H1 (cell line): ENCODE measurements at places on chromosomes 1 and 21.
A peak's percentile ranks its signal among the peaks of the same experiment; 100 is the strongest.

DNA sequence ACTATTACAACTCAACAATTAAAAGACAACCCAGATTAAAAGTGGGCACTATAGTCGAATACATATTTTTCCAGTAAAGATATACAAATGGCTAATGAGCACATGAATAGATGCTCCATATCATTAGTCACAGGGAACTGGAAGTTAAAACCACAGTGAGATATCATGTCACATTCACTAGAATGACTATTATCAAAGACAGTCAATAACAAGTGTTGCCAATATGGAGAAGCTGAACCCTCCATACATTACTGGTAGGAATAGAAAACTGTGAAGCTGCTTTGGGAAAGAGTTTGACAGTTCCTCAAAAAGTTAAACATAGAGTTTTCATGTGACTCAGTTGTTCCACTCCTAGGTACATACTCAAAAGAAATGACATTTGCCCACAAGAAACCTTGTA, 30.6 kb upstream of the MRPS6 start:
- DNase-seq = no peak

- DNase-seq = no peak
Observed at GRCh38 chr1:115084902-115085511, 4.3 kb downstream of the TSPAN2 start.

DNA sequence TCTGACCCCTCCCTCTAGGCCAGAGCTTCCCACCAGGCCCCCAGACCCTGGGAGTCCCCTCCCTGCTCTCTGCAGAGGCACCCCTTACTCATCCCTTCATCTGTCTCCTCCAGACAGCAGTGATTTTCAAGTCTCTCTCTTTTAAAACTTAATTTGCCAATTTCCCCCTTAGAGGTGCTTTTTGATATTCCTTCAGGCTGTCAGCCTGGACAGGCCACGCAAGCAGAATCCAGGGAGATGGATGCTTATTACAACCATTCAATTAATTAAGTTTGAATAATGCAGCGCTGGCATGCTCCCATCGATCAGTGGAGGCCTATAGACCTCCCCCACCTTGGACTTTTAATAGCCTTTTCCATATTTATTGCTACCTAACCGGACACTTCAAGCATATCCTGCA, 6.2 kb downstream of the CAMK2N1 start:
- no peak for DNase-seq

- no peak for DNase-seq
Observed at GRCh38 chr1:3539707-3540425, 71.4 kb downstream of the MEGF6 start.

GRCh38 chr1:8603220-8603616, 214.2 kb downstream of the RERE start:
- DNase-seq = no peak

- DNase-seq = no peak
Observed at GRCh38 chr1:183209533-183210158, 23.6 kb downstream of the LAMC2 start.

- DNase-seq = no peak
Observed at GRCh38 chr1:22745669-22746585, 35.3 kb downstream of the EPHB2 start.

GRCh38 chr1:228852024-228852423, 116.7 kb downstream of the RHOU start:
- no peak for DNase-seq

DNA sequence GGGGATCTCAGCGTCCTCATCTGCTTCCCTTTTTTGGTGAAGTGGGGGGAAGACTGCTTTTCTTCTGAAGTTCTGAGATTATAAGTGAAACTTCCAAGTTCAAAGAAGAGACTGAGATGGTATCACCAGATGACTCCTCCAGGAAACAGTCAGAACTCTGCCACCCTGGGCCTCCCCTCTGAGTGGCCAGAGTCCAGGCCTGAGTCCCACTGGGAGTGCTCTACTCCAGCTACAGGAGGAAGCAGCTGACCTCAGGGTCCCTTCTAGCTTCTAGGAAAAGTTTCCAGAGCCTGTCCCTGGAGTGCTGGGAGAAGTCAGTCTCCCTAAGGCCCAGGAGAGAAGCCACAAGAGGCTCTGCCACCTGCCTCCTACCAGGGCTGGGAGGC, 104.7 kb downstream of the CASZ1 start:
- DNase-seq = no peak

DNA sequence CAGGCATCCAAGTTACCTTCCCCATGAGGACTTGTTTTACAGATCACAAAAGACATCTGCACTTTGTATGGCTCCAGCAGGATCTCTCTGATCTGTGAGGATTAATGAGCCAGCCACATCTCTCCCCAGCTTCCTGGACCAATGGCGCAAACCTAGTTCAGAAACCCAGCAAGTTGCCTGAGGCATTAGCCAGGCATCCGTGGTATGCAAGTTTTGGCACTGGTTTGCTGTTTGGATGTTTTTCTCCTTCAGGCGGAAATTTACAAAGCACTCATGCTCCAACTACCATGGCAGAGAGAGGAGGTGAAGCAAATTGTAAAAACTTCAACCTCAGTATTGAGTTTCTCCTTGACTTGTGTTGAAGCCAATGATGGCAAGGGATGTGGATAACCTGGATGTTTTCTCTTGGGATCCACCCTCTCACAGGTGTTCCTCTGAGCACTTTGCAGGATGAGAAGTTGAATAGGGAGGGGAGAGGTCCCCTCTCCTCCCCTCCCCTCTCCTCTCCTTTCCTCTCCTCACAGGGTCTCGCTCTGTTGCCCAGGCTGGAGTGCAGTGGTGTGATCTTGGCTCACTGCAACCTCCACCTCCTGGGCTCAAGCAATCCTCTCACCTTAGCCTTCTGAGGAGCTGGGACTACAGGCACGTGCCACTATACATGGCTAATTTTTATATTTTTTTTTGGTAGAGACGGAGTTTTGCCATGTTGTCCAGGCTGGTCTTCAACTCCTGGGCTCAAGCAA, 25.6 kb upstream of the ENO1 start:
- DNase-seq = no peak

DNA sequence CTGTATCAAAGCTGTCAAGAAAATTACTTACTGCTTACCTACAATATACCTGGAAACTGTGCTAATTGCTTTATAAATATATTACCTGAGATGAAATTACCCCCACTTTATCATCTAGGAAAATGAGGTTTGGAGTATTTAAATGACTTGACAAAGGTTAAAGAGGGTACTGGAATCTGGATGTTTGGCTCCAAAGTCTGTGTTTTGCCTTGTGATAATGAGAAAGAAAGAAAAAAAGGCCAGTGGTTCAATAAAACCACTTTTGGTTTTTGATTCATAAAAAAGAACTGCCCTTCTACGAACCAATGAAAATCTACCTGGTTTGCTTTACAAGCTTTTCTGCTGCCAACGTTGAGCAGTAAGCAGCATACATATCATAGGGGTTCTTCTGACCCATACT, 61.3 kb upstream of the MUTYH start:
- no peak for DNase-seq

GRCh38 chr1:117049857-117050256, 10.3 kb upstream of the TTF2 start:
- DNase-seq = no peak

- DNase-seq = no peak
Observed at GRCh38 chr21:46413365-46413696, 45.4 kb upstream of the DIP2A start.

GRCh38 chr1:53982034-53982762, 35.8 kb downstream of the LDLRAD1 start:
- peak; percentile 76 for DNase-seq

DNA sequence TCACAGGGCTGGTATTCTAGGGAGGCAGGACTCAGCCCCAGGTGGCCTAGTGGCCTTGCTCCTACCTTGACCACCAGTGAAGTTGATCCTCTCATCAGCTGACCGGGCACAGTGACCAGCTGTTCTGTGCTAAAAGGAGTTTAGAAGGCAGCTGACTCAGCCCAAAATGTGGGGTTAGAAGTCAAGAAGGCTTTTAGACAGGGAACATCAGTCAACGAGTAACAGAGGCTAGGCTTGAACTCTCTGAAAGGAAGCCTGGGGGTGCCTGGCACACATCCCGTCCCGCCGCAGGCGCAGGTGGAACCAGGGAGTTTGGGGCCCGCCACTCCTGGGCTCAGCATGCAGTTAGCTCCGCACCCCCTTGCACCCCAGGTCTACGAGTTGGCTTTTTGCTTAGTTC, 114.9 kb upstream of the SLC45A1 start:
- DNase-seq = no peak

DNA sequence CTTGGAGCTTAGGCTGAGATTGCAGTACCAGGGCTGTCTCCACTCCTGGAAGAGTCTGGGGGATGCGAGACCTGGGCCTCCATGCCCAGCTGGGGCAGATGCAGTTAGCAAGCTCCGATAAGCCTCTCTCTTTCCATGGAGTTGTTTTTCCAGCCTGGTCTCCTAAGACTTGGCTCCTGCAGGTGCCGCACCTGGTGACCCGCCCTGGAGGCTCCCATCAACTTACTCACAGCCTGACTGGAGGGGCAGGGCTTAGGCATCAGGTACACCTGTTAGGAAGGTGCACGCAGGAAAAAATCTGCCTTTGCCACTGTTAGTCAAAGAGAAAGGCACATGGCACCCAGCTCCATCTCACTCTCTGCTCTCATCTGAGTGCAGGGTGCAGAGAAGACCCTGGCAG, 198.1 kb upstream of the TMEM51 start:
- no peak for DNase-seq

GRCh38 chr1:222234351-222234750, 313.6 kb downstream of the HHIPL2 start:
- no peak for DNase-seq

DNA sequence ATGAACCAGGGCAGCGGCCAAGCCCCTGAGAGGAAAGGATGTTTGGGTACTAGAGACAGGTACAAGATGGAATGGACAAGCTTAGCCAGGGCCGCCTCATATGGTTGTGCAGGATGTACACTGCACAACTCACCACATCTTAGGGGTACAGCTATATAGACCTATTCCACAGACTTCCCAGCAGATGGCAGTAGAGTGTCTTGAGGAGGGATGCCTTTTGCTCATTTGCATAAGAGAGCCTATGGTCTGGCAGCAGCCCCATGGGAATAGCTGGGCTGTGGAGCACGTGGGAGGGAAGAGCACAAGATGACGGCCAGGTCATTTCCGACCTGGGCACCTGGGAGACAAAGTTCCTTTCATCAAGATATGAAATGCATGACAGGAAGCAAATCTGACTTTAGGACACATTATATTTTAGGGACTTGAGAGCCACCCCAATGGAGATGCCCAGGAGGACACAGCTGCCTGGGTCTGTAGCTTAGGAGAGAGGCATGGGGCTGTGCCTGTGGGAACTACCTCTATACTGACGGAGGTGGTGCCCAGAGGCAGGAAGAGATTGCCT, 215.5 kb downstream of the KCNJ6 start:
- DNase-seq = peak; percentile 33

DNA sequence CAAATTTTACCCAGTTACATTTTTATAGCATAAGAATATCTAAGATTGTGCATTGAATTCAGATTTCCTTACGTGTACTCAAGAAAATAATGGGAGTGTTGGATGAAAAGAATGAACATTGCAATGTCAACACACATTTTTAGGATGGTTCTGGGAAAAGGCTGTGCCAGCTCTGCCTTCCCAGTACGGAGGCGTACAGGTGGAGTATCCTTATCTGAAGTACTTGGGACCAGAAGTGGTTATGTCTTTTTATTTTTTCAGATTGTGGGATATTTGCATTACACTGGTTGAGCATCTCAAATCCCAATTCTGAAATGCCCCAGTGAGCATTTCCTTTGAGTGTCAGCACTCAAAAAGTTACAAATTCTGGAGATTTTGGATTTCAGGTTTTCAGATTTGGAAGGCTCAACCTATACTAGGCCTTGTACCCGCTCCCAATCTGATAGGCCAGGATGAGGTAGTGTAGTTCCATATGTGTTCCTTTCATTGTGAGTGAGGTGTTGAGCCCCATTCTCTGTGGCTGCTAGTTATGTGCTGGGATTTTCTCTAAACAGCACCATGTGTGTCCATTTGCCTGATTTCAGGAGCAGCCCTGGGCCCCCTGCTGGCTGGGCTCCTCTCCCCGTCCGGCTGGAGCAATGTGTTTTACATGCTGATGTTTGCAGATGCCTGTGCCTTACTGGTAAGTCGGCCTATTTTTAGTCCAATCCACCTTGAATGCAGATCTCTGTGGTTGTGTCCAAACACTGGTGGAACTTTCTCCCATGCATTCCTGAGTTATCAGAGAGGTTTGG, 60.8 kb downstream of the SLC37A1 start:
- no peak for DNase-seq

DNA sequence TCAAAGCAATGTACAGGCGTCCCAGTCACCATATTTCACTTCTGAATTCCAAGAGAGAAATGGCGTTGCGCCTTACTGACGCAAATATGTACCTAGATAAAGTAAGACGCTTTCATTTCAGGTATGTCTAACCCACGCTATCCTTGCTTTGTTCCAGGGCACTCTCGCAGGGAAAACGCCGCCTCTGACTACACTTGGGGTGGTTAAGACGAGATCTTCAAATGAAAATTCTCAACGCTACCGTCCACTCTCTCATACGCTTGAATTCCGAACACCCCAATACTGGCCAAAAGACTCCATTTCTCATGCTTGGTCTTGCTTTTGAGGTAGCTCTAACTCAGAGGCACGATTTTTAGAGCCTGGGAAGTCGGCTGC, 736 bp upstream of the ZMPSTE24 start:
- DNase-seq = no peak

DNA sequence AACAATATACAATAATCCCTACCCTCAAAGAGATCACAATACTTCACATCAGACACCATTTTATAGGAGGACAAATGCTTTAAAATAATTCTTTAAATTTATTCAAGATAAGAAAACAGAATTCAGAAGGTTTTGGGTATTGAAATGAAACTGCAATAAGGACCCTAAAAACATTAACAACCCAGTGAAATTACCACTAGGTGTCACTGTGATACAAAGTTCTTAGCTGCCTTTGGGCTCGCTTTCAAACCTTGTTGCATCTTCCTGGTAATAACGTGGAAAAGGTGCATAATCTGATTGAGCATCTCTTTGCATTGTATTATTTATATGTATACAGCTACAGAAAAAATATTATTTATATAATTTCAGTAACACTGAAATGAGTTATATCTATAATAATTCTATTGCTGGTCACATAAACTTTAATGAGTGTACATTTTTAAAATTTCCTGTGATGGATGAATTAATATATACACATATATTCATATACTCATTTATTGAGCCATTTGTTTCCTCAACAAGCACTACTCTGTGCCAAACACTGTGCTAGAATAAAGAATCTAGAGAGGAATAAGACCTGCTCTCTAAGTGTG, 185.2 kb downstream of the FAF1 start:
- no peak for DNase-seq
